Activated CD4-positive, CD25-positive, alpha-beta regulatory T cell treated with anti-CD3 and anti-CD28 coated beads, Interleukin-2, amount 50 U/mL, for 16 hours (primary cell): ENCODE measurements at places on chromosomes 13 and 19.

GRCh38 chr13:99063952-99064351, 86.1 kb upstream of the DOCK9 start:
- DNase-seq, result no peak

DNA sequence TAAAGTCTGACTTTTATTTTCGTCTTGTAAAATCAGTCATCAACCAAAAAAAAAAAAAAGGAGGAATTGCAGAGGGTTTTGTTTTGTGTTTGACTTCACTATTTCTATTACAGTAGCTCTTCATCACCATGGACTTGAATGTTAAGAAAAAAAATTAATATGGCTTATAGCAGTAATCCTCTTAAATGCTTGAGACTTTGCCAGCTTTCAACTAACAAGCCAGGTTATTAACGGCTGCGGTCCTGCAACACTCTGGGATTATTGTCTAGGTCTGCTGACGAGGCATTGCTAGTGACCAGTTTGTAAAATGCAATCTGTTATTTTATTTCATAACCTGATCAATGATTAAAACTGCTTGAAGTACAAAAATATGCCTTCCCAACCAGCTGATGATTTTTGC, 647.2 kb upstream of the KLHL1 start:
- no peak for DNase-seq

DNA sequence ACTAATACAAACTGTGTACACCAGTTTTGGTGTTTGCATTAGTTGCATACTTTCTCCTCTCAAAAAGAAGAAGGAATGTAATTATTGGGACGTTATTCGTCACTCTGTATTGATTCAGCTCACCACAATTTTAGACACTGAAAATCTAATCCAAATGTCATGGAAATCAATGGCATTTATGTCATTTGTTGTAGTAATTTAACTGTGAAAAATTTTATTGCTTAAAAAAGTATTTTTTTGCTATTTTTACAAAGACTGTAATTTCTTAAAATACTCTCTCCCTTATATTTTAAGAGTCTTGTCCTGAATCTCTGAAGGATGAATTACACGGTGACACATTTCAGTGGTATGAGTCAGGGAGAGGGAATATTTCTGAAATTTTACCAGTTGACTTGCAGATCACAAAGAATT, 2117.6 kb downstream of the PCDH9 start:
- no peak for DNase-seq

- no peak for DNase-seq
These were observed 129.8 kb upstream of the UQCRFS1 start for GRCh38 chr19:29342721-29343120.

DNA sequence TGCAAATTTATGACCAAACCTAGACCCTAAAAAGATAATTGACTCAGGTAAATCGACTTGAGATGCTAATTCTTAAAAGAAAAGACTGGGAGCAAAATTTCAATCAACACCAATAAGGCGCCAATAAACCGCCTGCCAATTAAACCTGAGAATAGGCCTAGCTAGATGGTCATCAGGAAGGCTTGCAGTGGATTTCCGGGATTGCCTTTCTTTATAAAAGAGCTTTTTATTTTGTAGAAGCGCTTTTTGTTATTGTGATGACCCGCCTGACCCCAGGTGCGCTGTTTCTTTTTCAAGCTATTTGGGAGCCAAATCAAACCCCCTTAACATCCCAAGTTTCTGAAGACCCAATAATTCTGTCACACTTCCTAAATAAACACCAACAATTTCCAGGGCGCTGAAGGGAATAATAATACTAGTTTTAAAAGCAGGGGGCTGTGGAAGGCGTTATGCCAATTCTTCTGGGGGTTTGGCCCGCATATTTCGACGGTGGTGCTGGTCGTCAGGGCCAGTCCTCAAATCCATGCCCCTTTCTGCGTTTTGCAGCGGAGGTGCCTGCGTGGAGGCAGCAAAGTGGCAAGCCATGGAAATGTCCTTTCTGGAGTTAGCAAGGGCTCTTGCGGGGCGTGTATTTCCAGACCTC, 2.9 kb upstream of the ZIC5 start:
- no peak for DNase-seq

- DNase-seq, result no peak
These were observed 8.7 kb downstream of the EML2 start for GRCh38 chr19:45630463-45630862.

- no peak for DNase-seq
These were observed 10.8 kb downstream of the CLN5 start for GRCh38 chr13:77002590-77003190.

DNA sequence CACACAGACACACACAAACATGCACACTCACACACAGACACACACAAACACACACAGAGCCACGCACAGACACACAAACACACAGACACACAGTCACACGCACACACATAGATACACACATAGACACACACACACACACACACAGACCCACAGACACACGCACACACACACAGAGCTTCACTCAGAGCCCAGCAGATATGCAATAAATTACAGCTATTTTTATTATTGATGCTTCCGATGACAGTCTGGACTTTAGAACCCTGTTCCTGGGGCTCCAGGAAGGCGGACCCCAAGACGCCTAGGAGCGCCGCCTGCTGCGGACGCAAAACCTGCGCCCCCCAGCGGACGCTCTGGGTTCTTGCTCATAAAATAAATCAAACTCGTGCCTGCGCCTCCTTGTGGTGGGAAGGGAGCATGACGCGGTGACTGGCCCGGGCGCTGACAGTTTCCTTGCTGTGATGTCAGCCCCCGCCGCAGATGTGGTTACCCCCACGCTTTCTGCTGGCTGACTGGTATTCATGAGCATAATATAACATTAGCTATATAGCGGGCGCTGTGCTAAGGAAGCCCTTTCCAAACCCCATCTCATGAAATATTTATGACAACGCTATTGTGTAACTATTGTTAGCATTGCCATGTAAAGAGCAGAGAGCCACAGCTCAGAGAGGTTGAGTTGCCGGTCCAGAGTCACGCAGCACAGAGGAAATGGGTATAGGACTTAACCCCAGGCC, 64.4 kb upstream of the TM9SF2 start:
- DNase-seq, result peak; percentile 94

GRCh38 chr13:22744688-22745452, 435.9 kb upstream of the SGCG start:
- no peak for DNase-seq

DNA sequence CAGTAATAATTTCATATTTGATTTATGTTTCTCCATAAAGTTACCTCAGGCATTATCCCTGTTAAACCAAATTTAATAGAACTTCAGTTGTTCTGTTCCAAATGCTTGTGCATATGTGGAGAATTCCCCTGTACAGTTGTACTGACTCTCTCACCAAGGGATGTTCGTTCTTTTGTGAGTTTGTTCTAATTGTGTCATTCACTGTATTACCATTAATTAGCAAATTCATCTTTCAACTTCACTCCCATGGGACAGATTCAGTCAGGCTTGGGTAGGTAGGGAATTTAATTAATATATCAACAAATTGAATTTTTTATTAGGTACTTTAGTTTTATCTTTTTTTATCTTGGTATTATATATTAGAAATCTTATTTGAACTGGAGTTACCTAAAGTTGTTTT, 265.4 kb downstream of the DCT start:
- DNase-seq, result no peak

DNA sequence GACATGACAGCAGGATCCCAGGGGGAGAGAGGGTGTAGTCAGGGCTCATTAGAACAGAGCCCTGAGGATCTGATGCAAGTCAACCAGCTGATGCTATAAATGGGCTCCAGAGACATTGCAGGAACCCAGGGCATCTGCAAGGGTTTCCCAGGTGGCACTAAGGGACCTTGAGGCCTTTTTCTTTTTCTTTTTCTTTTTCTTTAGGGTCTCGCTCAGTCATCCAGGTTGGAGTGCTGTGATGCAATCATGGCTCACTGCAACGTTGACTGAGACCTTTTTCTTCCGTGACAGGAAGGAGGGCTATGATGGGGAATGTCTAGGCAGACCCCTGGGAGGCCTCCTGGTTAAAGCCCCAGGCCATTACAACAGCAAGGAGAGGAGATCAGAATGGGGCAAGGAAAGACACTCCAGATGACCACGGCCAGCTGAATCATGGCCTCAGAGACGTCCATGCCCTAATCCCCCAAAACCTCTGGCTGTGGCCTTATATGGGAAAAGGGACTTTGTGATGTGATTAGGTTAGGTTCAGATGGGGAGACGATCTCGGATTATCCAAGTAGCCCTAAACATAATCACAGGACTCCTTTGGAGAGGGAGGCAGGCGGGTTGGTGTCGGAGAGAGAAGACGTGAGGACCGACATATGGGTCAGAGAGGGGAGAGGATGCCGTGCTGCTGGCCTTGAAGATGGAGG, 4.5 kb upstream of the FCGRT start:
- no peak for DNase-seq

- DNase-seq, result no peak
These were observed 1.1 kb downstream of the FGF14 start for GRCh38 chr13:102400675-102401145.

DNA sequence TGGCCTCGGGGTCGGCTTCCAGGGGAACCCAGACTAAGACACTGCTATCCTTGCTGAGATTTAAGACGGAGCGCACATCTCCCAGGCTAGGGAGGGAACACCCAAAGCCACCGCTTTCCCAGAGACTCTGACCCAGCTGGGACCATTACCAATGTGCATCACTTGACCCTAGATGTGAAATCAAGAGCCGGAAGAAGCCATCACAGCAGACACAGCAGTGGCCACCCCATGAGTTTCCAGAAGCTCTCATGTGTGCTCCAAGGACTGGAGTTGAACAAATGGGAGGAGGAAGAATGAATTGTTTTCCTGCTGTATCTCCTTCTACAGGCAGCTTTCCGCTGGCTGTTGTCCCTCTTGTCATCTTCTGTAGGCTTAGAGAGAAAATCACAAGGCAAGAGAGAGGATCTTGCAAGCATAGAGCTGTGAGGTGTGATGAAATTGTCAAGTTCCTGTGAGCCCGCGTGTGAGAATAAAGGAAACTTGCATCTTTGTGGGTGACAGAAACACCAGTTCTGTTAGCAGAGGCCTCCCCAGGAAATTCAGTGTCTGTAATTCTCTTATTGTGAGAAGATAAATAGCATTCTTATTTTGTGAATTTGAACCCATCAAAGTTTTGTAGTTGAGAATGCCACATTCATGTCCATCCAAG, 711.8 kb downstream of the UQCRFS1 start:
- no peak for DNase-seq

DNA sequence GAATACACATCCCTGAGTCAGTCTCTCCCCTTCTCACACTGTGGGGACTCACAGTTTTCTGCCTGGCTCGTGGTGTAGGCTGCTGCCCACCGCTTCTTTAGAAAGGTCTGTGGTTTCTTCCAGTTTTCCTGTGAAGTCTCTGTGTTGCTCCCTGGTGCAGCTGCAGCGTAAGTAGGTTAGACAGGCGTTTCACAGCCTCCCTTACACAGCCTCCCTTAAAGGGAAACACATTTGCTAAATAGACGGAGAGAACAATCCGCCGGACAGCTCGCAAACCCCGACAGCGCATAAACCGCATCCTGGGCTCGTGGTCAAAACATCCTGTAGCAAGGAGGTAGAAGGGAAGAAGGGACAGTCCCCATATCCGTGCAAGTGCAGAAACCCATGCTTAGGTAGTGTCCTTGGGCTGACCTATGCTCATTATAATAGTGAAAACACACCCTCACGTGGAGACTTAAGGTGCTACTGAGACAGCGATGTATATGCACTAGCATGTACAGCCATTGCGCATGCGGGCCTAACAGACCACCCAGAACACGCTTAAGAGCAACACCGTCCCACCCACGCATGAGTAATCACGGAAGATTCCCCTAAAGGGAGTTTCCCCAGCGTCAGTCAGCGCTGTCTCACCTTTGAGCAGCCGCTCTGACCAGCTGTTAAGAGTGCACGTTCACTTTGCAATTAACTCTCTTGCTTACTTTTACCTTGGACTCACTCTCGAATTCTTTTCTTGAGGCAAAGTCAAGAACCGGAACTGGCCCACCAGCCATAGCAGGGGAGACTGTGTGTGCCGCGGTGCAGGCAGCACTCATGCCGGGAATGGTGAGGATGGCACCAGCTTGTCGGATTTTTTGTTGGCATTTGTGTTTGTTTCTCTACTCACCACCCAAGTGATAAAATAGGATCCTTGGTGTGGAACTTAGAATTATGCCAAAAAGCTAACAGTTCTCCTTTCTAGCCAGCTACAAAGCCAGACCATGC, 16.6 kb downstream of the SIGLEC8 start:
- peak; percentile 79 for DNase-seq

- no peak for DNase-seq
These were observed 157.9 kb downstream of the RNF17 start for GRCh38 chr13:24921881-24922280.

DNA sequence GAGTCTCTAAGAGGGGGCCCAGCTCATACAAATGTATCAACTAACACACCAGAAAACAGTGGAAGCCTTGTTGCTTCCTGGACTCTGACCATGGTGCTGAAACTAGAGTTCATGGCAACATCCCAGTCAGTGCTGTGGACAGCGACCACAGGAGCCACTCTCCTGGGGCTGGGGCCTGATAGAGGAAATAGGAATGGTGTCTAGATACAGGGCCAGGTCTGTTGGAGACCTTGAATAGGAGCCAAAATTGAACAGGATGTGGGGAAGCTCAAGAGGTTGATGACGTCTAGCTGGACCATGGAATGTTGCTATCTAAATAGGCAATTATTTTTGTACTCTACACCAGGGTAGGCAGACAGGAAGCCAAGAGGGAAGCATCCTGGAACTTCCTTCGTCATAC, 21.7 kb downstream of the LILRB4 start:
- DNase-seq, result no peak

DNA sequence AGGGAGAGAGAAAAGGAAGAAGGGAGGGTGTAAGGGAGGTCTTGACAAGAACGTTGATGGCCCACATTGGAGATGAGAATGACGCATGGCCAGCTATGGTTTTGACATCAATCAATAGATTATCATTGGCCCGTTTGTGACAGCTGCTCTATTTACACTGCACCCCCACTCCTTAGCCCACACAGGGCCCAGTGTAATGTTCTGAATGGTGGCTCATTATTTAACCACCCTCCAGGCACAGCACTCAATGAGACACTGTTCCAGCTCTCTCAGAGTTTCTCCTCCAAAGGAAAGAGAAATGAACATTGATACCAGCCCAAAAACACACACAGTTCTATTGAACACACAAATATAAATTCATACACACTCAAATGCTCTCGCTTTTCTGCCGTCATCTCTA, 173.0 kb upstream of the IPO5 start:
- no peak for DNase-seq

GRCh38 chr13:102591988-102592781, 4.6 kb upstream of the TPP2 start:
- DNase-seq, result peak; percentile 66

DNA sequence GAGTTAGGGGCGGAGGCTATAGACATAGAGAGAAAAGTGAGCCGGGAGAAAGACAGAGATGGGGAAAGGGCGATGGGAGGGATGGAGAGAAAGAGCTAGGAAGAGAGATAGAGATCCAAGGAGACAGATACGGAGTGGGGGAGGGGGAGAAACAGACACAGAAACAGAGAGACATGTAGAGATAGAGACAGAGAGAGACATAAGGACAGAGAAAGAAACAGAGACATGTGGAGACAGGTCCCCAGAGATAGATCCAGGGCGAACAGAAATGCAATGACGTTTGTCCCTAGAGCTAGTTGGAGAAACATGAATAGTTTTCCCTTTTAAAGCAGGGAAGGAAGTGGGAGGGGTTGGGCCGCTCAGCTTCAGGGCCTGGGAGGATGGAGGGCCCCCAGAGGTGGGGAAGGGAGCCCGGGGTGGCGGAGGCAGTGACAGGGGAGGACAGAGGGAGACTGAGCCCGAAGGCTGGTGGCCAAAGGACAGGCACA, 4.6 kb downstream of the PPP1R14A start:
- no peak for DNase-seq

GRCh38 chr19:7849631-7849999, 19.6 kb downstream of the EVI5L start:
- no peak for DNase-seq
